HCT116 (cell line): ENCODE measurements at places on chromosomes 1 and 21.

- no peak for DNase-seq
Observed at GRCh38 chr1:204997591-204998355, 45.2 kb upstream of the CNTN2 start.

GRCh38 chr1:19315378-19316198 is 3.5 kb downstream of the SLC66A1 start:
- no peak for DNase-seq

DNA sequence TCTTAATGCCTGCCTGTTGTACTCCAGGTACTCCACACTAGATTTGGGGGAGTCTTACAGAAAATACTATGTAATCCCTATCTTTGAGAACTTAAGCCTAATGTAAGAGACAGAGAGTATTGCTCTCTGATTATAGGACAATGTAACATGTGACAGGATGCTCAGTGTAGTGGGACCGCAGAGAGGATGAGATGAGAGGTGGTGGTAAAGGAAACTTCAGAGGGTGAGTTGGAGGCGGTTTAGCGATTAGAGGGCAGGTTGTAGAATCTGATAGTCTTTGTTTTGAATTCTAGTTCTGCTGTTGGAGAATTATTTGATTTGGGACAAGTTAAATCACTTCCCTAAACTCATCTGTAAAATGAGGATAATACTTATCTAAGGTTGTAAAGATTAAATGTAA is 5.4 kb downstream of the SOAT1 start:
- no peak for DNase-seq

DNA sequence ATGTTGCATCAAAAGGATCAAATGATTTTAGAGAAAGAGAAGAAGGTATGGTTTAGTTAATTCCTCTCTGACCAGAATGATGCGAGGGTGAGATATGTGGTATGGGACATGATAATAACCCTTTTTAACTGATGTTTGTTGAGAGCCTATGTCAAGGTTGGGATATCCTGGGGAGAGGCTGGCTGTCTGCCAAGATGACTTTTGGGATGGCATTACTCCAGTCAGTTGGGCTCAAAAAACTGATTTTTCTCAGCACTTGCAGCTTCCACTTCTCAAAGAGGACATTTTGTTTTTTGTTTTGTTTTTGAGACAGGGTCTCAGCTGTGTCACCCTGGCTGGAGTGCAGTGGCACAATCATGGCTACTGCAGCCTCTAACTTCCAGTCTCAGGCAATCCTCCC is 17.7 kb upstream of the STX12 start:
- DNase-seq: no peak

- DNase-seq: no peak
Observed at GRCh38 chr1:48947761-48948537, 171.3 kb upstream of the BEND5 start.

DNA sequence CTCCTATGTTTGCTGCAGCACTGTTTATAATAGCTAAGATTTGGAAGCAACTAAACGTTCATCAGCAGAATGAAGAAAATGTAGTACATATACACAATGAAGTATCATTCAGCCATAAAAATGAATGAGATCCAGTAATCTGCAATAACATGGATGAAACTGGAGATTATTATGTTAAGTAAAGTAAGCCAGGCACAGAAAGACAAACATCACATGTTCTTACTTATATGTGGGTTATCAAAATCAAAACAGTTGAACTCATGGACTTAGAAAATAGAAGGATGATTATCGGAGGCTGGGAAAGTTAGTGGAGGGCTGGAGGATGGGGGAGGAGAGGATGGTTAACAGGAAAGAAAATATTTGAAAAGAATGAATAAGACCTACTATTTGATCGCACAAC is 1017.6 kb downstream of the KCNT2 start:
- DNase-seq: no peak

GRCh38 chr1:203506858-203507626 is 13.1 kb downstream of the OPTC start:
- no peak for DNase-seq

GRCh38 chr1:99271249-99271648 is 7.0 kb downstream of the PLPPR4 start:
- DNase-seq: no peak

DNA sequence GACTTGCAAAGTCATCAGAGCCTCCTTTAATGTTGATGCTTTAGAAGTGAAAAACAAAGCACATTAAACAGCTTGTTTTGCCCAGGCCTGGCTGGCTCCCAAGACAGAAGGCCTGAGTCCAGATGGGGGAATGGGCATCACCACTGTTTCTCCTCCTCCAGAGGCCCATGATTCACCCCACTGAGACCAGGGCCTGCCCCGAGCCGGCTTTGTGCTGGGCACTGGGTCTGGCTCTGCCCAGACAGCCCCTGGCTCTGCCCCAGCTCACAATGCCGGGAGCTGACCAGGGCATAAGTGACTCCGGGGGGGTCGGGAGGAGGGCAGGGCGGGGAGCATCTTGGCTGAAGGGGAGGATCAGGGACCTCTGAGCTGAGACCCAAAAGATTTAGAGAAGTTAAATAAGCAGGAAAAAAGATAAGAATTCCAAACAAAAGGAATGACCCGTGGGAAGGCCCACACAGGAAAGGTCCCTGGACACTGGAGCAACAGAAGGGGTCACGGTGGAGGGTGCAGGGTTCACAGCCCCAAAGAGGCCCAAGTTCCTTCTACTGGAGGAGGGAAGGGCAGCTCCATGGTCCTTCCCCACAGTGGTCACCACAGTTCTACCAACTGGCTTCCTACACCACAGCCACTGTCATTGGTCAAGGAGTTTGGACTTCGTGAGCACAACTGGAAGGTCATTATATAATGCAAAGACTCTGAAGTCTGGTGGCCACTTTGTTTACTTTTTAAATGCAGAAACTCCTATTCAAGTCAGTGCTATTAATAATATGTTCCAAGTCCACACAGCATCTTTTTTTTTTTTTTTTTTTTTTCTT is 5.5 kb downstream of the C2CD2 start:
- DNase-seq: no peak

- no peak for DNase-seq
Observed at GRCh38 chr1:33547576-33547975, 75.1 kb downstream of the ZSCAN20 start.

- DNase-seq: no peak
Observed at GRCh38 chr1:209150114-209150513, 433.4 kb upstream of the CAMK1G start.

DNA sequence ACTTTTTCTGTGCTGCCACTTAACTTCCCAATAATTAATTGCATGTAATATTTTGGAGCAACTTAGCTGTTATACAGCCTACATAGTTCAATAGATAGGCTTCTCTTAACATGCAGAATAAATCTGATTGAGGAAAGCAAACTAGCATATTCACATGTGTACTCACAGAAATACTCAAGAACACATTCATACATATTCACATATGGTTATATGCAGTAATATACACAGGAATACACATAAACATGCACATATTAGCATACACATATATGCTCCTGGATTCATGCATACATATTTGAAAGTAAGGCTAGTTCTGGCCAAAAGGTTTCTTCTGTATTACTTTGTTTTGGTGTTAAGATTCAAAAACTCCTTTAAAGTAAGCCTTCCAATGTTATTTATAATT is 73.1 kb downstream of the HMCN1 start:
- DNase-seq: no peak

- DNase-seq: no peak
Observed at GRCh38 chr1:211589782-211590721, 11.1 kb upstream of the SLC30A1 start.

- DNase-seq: peak; percentile 13
Observed at GRCh38 chr21:14741256-14741655, 195.1 kb upstream of the SAMSN1 start.

DNA sequence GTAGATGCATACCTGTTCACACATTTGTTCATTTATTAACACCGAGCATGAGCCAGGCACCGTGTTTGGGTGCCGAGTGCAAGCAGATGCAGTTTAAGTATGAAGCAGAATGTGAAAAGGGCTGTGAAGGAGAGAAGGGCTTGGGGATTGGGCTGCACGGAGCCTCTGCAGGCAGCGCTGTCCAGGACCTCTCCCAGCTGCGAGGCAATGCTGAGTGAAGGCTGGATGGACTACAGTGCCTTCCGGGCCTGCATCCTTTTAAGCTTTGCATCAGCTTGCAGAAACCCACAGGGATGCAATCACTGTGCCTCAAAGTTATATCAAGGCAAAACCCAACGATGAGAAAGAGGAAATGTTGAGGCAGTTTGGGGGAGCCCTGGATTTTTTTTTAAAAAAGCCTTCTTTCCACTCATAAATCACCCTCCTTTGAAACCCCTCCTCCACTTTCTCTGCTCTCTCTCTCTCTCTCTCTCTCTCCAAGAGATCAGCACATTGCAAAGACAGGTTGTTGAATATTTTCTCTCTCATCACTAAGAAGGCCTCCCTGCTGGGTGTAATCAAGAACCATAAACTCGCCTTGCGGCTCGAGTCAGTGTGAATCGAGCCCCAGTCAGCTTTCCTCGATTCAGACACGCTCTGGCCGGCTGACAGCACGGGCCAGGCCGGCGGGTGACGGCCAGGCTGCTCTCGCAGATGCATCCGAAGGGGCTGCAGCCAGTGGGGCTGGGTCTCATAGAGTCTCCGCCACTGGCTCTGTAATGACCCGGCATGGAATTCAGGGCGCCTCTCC is 89.2 kb upstream of the POU3F1 start:
- no peak for DNase-seq

DNA sequence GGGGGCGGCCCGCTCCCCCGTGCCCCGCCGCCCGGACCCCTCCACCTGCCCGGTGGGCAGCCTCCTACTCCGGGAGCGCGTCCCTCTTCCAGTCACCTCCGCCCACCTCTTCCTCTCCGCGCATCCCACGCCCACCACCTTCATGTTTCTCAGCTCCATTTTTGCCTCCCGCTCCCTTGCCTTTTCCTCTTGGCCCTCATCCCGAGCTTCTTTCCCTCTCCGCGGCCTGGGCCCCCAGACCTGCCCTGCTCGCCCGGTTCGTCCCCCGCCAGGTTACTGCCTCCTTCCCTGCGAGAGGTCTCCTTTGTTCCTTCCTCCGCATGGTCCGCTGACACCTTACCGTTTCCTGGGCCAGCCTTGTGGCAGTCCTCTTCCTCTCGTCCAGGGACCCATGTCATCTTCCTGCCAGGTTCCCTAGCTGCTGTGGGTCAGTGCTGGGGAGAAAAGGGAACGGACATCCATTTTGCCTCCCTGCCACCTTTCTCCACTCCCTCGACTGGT is 563 bp downstream of the QSOX1 start:
- no peak for DNase-seq

- DNase-seq: no peak
Observed at GRCh38 chr21:28445141-28445830, 547.4 kb downstream of the LTN1 start.

DNA sequence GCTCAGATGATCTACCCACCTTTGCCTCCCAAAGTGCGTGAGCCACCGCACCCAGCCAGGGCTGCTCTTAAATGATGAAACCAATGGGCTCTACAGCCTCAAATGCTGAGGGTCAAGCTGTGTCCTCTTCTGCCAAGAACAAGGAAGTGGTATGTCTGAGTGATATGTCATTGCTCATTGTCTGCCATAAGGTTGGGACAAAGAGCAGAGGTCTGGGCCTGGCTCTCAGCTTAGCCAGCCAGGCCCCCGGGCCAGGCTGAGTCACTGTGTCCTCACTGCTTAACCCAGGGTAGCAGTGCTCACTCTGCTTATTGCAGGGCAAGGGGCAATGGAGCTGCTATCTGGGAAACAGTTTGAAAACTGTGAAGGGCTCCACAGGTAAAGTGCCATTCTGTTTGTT is 8.3 kb upstream of the ETS2 start:
- peak; percentile 65 for DNase-seq
